ENCODE measurements at places on chromosomes 4 and X. TPM values are rescaled to one million over a fixed set of nuclear protein-coding genes. Genes with fewer than 3 reads are reported as not detected.
A peak's percentile ranks its signal among the peaks of the same experiment; 100 is the strongest.

GRCh38 chr4:133584714-133585113 lies 435.6 kb downstream of the PCDH10 start:
- DNase-seq, result no peak

- no peak for DNase-seq
Observed at GRCh38 chrX:37998586-37999262, 7.6 kb upstream of the SYTL5 start.

DNA sequence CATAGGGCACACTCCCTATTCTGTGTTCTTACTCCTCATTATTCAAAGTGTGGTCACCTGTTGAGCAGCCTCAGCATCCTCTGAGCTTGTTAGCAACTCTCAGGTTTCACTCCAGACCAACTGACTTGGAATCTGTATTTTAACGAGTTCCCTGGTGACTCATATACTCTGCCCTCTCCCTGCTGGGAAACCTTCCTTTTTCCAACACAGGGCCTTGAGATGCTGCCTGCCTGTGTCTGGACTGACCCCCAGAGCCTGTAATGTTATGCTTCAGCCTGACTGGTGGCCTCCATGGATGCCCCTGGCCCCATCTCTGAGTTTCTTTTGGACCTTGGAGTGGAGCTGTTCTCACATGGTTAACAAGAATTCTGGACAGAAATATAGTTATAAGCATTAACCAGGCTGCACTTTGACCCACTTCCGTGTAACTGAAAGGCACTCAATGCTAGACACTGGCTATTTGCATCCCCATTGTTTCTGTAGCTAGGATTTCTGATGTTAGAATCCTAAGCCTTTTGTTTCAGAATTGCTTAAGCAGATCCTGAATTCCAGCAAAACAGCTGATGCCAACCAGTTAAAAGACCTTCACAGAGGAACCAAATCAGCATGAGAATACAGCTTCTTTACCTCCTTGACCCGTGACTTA lies 262.6 kb downstream of the STIM2 start:
- no peak for DNase-seq

DNA sequence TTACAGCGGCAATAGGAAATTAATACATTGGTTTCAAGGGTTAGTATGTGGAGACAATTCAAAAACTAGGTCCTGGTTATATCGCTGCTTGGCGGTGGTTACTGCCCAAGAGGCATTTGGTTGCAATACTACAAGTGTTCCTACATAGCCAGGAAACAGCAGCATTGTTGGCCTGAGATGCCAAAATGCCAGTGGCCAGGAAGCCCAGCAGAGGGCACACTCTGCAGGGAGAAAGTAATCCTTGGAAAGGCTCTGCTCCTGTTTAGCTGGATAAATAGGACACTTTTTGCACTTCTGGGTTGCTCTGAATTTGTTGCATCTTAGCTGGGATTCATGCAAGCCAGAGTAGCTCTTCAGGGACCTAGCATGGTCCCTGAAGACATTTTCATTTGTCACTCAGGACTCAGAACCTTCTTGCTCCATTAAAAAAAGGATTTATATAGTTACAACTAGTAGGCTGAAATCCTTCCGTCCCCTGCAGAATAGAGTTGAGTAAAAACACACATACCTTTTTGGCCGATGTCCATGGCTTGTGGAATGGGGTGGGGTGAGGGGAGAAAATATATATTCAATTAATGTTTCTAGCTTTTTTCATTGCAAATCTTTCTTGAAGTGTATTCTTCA lies 8.1 kb upstream of the GPR119 start:
- no peak for DNase-seq

DNA sequence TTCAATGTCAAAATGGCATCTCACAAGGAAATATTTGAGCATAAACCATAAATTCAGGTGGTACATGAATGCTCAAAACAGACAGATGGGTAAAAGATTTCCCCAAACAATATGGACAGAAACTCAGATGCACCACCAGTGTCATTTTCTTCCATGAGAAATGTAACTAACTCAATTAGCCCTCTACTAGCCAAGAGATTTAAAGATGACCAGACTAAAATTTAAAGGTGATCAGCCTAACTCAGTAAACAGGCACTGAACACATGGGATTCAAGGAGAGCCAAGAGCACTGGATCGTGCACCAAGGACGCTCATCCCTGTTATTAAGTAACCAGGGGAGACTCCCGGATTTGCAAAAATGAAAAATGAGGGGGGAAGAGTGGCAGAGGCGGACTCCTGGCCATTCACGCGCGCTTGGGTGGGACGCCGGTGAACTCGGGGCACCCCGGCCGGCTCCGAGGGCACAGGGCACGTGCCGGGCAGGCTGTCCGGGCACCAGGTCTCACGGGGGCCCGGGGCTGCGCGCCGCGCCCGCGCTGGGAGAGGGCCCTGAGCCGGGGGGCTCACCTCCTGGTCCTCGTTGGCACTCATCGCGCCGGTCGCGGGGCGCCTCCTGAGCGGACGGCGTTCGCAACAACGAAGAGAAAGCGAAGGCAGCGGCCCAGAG lies 490 bp downstream of the RWDD4 start:
- DNase-seq, result no peak

DNA sequence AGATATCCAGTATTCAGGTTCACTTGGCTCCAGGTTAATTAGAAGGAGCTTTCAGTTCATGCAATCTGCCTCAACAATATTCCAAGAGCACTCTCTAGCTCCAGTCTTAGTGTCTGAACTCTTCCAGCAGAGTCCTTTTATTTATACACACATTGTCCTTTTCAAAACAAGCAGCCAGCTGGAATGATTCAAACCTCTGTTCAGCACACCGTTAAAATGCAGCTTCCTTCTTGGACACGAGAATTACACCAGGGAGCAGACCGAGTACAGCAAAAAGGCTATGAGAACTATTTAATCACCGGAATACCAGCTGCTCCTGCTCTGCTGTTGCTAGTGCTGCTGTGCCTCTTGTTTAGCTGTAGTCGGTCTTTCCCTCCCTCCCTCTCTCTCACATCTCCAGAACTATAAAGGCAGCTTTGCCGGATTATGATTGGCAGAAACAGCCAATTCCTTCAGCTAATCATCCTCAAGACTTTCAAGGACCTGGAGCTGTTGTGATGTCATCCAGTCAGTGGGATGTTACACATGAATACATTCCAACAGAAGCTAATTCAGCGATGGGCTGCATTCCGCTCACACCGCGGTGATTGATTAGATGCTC lies at the start of gene NDST4:
TSS of gene NDST4 (minus strand) at position 115 of the 601 bp plus-strand sequence. CDS start 36,584 bp downstream, outside the sequence.
- no peak for DNase-seq

GRCh38 chr4:25938787-25939186 lies 24.8 kb downstream of the SMIM20 start:
- peak; percentile 21 for DNase-seq

GRCh38 chrX:72299891-72300630 lies 5.7 kb downstream of the CITED1 start:
- no peak for DNase-seq

- no peak for DNase-seq
Observed at GRCh38 chr4:165398570-165398969, 19.8 kb downstream of the CPE start.

DNA sequence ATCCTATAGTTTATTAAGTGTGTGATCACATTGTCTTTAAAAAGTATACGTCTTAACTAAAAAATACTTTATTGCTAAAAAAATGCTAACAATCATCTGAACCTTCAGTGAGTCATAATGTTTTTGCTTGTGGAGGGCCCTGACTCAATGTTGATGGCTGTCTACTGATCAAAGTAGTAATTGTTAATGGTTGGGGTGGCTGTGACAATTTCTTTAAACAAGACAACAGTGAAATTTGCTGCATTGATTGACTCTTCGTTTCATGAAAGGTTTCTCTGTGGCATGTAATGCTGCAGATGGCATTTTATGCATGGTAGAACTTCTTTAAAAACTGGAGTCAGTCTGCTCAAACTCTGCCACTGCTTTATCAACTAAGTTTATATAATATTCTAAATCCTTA lies 101.4 kb upstream of the IL15 start:
- no peak for DNase-seq

GRCh38 chr4:68569466-68570121 lies 6.5 kb downstream of the UGT2B17 start:
- DNase-seq, result no peak

- no peak for DNase-seq
Observed at GRCh38 chr4:83993774-83994173, 457.9 kb downstream of the GPAT3 start.

DNA sequence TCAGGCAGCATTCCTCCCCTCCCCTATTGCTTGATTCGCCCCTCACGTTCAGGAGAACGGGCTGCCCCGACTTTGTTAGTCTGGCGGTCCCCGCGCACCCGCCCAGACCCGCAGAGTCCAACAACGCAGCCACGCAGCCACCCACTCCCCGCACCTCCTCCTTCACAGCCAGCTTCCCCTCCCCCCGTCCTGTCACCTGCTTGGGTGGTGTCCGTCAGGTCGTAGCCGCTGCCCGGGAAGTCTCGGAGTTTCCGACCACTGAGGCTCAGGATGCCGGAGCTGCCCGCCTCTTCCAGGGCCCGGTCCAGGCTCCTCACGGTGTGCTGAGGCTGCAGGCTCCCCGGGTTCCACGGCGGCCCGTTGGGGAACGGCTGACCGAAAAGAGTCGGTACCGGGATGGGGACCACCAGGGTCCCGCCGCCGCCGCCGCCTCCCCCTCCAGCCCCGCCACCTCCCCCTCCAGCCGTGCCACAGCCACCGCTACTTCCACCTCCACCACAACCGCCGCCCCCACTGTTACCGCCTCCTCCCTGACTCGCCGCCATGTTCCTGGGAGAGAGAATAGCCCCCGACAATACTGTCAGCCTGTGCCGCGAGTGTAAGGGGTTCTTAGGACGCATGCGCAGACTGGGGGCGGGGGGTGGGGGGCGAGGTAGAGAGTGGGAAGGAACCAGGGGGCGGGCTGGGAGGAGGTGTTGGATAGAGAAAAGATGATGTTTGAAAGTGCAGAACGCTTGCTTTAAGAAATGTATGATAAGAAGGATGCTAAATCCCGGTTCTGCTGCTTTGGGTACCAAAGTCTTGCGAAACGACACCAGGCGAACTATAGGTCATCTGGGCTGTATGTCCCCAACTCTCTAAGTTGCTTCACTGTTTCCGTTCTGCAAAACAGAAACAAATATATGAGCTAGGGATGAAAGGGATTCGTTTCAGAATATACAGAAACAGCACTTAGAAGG lies at the start of gene LRCH2:
TSS of gene LRCH2 (minus strand) at position 600 of the 959 bp plus-strand sequence. CDS start at position 545, 55 bp downstream.
- no peak for DNase-seq

DNA sequence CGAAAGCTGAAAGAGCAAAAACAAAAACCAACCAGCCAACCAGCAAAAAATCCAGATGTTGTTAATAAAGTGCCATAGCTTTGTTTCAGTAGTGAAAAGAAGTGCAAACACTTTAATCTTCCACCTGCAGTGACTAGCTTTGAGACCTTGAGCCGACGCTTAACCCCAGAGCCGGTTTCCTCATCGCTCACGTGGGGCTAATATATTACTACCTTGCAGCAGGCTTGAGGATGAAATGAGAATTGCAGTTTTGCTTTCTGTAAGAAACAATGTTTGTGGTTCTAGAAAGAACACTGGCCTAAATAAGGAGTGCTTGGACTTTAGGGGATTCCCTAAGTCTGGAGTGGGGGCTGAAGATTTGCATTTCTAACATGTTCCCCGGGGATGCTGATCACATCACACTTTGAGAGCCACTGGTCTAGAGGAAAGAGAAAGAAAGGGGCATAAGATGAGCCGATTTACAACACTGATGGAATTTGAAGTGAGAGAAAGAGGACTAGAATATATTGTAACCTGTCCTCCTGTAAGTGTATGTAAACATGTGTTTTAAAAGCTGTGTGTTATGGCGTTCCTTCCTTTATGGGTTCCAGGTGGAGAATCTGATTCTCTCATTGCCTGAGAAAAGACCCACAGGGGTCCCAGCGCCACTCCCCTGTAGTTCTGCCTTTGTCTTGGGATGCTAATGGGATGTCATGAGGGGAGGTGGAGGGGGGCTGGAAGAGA lies 1.4 kb downstream of the FGF2 start:
- DNase-seq, result no peak

DNA sequence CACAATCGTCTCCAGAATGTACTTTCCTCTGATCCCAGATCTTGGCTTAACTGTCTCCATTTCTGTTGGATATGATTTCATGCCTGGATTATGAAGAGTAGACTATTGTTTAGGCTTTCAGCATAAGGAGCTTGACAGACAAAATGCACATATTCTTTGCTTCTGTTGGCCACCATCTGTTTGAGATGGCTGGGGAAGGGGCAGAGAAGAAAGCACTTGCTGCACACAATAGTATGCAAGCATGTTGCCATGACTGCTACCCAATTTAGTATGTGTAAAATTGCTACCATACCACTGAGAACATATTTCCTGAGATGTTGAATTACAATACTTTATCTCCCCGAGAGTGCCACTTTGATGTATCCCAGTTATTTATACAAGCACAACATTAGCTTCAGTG lies 127.9 kb upstream of the BMPR1B start:
- no peak for DNase-seq

- no peak for DNase-seq
Observed at GRCh38 chr4:139801895-139802294, 136.3 kb downstream of the MGST2 start.

- no peak for DNase-seq
Observed at GRCh38 chrX:49972328-49972860, 50.0 kb downstream of the CLCN5 start.

DNA sequence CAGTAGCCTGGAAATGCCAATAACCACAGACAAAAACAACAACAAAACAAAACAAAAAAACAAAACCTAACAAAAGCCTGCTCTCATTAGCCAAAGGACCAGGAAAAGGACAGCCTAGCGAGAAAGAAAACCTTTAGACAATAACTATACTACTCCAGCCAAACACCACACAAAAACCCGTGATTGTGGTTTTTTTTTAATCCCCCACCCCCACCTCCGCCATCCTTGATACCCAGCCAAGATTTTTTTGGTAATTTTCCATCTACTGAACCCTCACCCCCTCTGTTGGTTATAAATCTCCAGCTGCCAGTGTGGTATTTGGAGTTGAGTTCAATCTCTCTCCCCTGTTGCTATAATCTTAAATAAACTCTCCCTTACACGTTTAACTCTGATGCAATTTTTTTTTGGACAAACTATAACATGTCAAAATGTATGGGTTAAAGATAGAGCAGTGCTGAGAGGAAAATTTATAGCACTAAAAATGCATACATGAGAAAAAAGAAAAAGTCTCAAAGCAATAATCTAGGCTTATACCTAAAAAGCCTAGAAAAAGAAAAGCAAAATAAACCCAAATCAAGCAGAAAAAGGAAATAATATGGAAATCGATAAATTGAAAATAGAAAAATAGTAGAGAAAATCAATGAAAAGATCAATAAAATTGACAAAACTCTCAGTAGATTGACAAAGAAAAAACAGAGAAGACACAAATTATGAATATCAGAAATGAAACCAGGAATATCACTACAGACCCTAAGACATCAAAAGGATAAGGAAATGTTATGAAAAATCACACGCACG lies 83.7 kb downstream of the NAT8L start:
- DNase-seq, result no peak

Gene MAGEC2
- not detected for total RNA-seq

Gene IBSP
- total RNA-seq, result not detected

Gene GEMIN8
- 14.0 TPM for total RNA-seq

All from activated T-helper 2 cell treated with anti-CD3 and anti-CD28 coated beads, Interferon-gamma antibody, Interleukin-2, Interleukin-4, amounts not matched to agents 10 μg/mL and 5 μg/mL and 100 μg/mL, durations not matched to agents 14 hours and 24 hours and 36 hours (primary cell).